ENCODE measurements at places on chromosomes 11 and 22.

GRCh38 chr11:10625982-10626311 is 57.5 kb upstream of the LYVE1 start:
- no peak for DNase-seq

- no peak for DNase-seq
Measured at GRCh38 chr11:35494957-35495490, 30.4 kb downstream of the PAMR1 start.

DNA sequence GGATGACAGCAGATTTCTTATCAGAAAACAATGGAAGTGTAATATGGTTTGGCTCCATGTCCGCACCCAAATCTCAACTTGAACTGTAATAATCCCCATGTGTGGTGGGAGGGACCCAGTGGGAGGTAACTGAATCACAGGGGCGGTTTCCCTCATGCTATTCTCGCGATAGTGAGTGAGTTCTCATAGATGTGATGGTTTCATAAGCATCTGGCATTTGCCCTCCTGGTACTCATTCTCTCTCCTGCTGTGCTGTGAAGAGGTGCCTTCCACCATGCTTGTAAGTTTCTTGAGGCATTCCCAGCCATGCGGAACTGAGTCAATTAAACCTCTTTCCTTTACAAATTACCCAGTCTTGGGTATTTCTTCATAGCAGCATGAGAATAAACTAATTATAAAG is 81.0 kb upstream of the SCUBE2 start:
- no peak for DNase-seq

- DNase-seq = peak; percentile 41
Measured at GRCh38 chr11:120471131-120471530, 40.4 kb upstream of the GRIK4 start.

GRCh38 chr11:61358566-61358965 is 3.1 kb downstream of the CYB561A3 start:
- DNase-seq = no peak

GRCh38 chr11:94665116-94665659 is 98.0 kb downstream of the PIWIL4 start:
- DNase-seq = no peak

DNA sequence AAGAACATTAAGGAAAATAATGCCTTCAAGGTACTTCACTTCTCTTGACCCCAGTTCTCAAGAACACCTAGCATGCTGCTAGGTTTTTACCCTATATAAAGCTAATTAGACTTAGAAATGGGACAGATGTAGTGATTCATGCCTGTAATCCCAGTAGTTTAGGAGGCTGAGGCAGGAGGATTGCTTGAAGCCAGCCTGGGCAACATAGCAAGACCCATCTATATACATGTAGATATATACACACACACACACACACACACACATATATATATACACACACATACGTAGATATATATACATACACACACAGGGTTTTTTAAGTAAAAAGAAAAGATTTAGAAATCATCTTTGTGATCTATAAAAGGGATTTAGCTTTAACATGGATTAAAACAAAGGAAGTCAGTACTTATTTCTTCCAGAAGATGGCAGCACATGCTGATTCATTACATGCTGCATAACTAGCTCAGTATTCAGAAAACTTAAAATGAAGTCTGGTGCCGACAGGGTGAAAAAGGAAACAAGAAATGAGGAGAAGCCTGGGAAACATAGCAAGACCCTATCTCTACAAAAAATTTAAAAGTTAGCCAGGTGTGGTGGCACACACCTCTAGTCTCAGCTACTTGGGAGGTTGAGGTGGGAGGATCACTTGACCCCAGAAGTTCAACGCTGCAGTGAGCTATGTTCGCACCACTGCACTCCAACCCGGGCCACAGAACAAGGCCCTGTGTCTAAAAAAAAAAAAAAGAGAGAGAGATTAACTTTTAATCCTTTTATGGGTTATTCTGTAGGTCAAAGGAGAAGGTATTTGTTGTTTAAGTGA is 28.5 kb upstream of the RBX1 start:
- no peak for DNase-seq

DNA sequence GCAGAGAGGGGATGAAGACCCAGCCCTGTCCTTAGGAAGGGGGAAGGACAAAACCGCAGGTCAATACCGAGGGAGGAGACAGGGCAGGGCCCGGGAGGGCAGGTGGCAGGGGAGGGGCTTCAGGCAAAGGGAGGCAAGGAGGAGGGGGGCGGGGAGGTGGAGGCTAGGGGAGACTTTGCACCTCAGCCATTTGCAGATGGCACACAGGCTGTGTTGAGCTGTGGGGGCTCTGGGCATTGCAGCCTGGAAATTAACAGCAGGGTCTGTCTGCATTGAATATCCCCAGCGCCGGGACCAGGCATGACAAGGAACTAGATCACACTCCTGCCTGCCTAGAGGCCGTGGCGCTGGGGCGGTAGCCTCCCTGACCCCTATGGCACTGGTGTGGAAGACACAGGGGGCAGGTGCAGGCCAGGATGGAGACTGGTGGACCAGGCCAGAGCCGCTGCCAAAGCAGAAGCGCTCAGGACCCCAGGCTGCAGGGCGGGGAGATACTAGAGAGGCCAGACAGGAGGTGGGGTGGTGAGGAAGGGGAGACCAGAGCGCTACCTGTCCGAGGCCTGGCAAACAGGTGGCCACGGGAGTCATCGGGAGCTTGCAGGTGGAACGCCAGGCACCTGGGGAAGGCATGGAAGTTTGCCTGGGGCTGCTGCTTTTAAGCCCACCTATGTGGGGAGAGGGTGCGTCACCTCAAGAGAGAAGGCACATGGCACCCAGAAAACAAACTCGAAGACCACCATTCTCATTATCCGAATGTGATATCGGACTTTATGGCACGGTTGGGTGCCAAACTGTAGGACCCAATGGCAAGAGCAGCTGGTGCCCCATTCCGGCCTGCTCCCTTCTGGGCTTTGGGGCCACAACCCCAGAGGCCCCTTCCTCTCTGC is 11.5 kb downstream of the CBX6 start:
- no peak for DNase-seq

DNA sequence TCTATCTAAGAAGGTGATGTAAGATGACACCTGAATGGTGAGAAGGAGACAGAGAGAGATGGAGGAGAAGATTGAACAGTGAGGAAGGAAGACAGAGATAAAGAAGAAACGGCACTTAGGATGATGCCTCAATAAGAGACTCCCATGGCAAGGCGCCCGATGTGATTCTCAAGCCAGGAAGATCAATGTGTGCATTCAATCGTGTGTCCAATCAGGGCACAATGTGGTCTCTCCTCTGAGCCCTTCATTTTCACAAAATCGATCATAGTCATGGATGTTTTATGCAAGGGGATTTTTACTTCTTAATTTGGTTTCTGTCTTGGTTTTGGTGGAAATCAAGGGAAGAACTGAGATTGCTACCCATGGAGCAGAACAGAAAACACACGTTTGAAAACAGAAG is 19.9 kb upstream of the TMPRSS13 start:
- DNase-seq = no peak

DNA sequence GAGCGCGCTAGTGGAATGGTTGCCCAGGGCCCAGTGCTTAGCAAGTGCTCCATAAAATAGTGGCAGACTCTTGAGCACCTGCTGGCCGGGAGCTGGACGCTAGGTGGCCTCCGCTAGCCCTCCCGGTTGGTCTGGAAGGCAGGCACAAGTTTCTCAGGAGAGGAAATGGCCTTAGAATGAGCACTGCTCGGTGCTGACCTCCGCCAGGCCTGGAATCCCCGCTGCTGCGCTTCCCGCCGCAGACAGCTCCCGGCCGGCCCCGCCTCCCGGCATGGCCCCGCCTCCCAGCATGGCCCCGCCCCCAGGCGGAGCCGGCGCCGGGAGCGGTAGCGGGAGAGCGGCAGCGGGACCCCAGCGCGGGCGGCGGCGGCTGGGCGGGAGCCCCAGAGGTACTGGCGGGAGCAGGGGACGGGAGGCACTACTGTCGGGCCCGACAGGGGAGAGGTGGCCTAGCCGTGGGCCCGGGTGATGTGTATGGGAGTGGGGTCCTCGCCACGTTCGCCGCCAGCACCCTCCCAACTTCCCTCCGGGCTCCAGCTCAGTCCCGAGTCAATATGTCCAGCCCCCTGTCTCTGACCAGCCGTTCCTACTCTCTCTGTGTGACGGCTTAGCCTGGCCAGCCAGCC is at the start of gene SIPA1:
Gene SIPA1, plus strand, starts transcription at position 308 of the 626 bp plus-strand sequence. CDS start 2,821 bp downstream, outside the sequence.
- peak; percentile 81 for DNase-seq

GRCh38 chr22:48047722-48048500 is 1285.5 kb downstream of the TBC1D22A start:
- no peak for DNase-seq

- DNase-seq = no peak
Measured at GRCh38 chr11:33362051-33362910, 105.1 kb downstream of the HIPK3 start.

- no peak for DNase-seq
Measured at GRCh38 chr11:83694191-83694910, 408.2 kb upstream of the CCDC90B start.

- DNase-seq = no peak
Measured at GRCh38 chr11:113105592-113105991, 144.4 kb downstream of the NCAM1 start.

- no peak for DNase-seq
Measured at GRCh38 chr11:88489030-88489429, 151.5 kb upstream of the CTSC start.

- DNase-seq = no peak
Measured at GRCh38 chr11:36033936-36034335, 90.1 kb downstream of the LDLRAD3 start.

- no peak for DNase-seq
Measured at GRCh38 chr22:35409783-35410662, 10.1 kb downstream of the MCM5 start.

GRCh38 chr22:37137903-37138665 is 11.6 kb downstream of the IL2RB start:
- DNase-seq = no peak

- no peak for DNase-seq
Measured at GRCh38 chr11:3817181-3817800, 8.9 kb downstream of the PGAP2 start.

DNA sequence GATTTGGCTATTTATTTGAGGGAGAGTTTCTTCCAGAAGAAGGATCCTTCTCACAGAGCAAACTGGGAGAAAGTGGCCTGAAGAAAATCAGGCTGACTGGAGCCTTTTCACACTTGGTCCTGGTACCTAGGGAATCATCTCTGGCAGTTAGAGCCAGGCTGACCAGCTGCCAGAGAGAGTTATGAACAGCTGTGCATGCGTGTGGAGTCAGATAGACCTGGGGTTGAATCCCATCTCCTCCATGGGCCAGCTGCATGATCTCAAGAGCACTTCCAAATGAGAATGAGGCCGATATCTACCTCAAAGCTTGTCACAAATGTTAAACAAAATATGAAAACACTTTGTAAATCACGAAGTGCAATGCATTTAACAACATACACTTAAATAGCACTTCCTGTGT is 390.0 kb downstream of the TENM4 start:
- DNase-seq = no peak

- no peak for DNase-seq
Measured at GRCh38 chr22:17343766-17344165, 25.5 kb upstream of the CECR2 start.

DNA sequence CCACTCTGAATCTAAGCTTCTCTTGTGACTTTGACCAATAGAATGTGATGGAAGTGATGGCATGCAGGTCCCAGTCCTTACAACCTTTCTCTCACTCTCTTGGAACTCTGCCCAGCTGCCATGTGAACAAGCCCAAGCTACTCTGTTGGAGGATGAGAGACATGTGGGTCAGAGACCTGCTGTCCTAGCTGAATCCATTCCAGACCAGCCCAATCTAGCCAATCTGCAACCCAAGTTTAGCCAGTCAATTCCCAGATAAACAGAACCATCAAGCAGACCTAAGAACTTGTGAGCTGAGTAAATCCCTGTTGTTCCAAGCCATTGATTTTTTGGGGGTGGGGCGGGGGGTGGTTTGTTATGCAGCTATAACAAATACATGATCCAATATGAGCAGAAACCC is 69.2 kb upstream of the GRK3 start:
- DNase-seq = no peak

GRCh38 chr11:23836981-23837380 is 659.9 kb upstream of the LUZP2 start:
- DNase-seq = no peak

DNA sequence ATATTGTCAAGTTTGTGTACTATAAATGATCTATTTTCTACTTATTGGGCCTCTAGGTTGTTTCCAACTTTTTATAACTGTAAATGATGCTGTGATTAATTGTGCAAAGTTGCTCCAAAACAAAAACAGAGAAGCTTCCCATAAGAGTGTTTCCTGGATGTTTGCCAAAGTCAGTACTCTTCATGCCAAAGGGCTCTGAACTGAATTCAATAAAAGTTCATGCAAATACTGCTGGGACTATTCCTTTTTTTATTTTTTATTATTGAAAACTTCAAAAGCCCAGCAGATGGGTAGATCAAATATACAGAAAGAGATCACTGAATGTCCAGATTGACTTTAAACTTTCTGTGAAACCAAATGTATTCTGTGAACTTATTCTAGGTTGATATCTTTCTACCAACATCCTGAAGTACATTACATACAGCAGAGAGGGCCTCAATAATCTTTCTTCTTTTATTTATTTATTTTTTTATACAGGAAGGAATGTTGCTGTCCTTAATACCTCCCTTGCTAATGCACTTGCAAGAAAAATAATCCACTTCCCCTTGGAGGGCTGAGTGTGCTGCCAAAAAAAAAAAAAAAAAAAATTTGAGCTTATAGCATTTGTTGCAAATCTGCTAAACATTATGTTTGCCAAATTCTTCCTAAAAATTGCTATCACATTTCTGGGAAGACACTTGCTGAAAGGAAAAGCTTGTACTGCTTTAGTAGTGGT is 53.0 kb downstream of the CTSC start:
- no peak for DNase-seq

GRCh38 chr11:67354075-67355022 is 1.0 kb upstream of the POLD4 start:
- DNase-seq = peak; percentile 88

DNA sequence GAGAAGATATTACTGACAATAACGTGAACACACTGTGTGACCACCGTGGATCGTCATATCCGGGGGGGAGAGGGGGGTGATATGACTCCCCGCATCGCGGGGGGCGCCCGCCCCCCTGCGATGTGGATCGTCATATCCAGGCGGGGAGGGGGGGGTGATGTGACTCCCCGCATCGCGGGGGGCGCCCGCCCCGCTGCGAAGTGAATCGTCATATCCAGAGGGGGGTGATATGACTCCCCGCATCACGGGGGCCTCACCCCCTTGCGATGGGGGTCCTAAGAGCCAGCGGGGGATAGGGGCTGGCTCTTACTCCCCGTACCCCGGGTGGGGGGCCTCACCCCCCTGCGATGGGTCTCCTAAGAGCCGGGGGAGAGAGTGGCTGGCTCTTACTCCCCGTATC is 19.9 kb downstream of the UNC93B1 start:
- DNase-seq = no peak

DNA sequence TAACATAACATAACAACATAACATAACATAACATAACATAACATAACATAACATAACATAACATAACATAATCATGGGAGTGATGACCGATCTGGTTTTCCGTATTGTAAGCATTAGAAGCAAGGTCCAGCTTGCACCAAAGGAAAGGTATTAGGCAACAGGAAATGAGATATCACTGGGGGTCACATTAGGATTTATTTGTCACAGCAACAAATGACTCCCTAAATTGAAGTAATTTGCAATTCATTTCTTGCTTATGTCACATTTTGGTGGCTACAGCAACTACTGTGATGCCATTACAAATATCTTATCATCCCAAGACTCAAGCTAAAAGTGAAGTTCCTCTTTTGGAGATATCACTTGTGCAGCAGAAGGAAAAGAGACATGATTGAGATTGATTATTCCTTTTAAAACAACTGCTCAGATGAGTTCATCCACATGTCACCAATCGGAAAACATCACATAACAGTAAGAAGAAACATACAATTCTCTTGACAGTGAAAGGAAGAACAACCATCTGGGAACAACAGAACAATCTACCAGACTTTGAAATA is 1331.1 kb upstream of the RAG2 start:
- DNase-seq = no peak
